Stimulated activated CD8-positive, alpha-beta memory T cell treated with anti-CD3 and anti-CD28 coated beads, Interleukin-4, amount 100 ng/mL, for 1 hour (primary cell): ENCODE measurements at places on chromosomes 11 and 22.

DNA sequence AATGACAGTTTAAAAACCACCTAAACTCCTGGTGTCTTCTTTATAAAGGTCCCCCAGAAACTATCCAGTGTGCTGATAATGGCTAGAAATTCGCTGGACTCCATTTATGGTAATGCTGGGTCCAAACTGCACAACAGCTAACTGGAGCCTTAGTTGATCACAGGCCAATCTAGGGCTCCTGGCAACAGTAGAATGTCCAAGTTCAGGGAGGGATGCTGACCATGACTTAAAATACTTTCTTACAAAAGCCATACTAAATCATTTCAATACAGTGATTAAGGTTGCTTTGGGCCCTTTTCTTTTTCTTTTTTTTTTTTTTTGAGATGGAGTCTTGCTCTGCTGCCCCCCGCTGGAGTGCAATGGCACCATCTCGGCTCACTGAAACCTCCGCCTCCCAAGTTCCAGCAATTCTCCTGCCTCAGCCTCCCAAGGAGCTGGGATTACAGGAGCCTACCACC is 14.5 kb upstream of the GAB2 start:
- no peak for DNase-seq

GRCh38 chr22:49292909-49293308 is 534.8 kb downstream of the BRD1 start:
- DNase-seq, result no peak

DNA sequence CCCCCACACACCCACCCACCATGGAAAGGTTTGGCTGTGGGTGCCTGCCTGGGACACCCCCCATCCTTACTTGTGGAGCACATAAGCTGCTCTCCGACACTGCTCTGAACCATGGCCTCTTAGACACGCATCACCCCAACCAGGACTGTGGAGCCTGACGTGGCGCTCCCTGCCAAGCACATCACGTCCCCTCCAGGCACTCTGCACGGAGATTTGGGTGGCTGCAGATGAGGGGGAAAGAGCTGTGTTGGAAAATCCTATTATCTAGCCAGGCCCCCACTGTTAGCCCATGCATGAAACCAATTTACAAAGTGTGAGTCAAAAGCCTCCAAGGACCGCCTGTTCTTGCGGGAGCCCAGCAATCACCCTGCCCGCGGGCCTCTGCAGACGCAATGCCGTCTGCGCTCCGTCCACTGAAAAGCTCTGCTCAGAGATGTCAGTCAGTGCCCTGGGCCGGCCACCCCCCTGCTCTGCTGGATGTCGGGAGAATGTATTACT is 163.4 kb upstream of the NECTIN1 start:
- no peak for DNase-seq

GRCh38 chr11:18698341-18699268 is at the start of gene TMEM86A:
Gene TMEM86A, plus strand, starts transcription at chr11:18698779. Its CDS starts 108 bp downstream, at chr11:18698887.
- peak; percentile 73 for DNase-seq

- DNase-seq, result no peak
Observed at GRCh38 chr11:120513436-120514315, 2.1 kb downstream of the GRIK4 start.

- no peak for DNase-seq
Observed at GRCh38 chr11:108224366-108224765, 1.5 kb downstream of the ATM start.

DNA sequence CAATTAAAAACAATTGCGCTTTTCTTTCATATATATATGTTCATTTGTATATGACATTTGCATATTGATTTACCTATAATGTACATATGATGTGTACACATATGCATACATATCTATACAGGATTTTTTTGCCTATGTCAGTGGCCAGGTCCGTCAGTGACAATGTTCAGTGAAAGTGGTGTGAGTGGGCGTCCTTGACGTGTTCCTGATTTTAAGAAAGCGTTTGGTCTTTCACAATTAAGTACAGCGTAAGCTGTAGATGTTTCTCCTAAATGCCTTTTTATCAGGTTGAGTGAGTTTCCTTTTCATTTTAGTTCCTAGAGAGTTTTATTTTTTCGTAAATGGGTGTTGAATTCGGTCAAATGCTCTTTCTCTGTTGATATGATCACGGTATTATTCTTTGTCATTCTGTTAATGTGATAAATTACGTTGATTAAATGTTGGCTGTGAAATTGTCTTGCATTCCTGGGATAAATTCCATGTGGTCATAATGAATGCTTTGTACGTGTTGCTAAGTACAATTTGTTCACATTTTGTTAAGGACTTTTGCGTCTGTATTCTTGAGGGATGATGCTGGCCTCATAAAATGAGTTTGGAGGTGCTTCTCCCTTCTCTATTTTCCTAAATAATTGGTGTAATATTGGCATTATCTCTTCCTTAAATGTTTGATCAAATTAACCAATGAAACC is 10.6 kb upstream of the GNB1L start:
- no peak for DNase-seq

DNA sequence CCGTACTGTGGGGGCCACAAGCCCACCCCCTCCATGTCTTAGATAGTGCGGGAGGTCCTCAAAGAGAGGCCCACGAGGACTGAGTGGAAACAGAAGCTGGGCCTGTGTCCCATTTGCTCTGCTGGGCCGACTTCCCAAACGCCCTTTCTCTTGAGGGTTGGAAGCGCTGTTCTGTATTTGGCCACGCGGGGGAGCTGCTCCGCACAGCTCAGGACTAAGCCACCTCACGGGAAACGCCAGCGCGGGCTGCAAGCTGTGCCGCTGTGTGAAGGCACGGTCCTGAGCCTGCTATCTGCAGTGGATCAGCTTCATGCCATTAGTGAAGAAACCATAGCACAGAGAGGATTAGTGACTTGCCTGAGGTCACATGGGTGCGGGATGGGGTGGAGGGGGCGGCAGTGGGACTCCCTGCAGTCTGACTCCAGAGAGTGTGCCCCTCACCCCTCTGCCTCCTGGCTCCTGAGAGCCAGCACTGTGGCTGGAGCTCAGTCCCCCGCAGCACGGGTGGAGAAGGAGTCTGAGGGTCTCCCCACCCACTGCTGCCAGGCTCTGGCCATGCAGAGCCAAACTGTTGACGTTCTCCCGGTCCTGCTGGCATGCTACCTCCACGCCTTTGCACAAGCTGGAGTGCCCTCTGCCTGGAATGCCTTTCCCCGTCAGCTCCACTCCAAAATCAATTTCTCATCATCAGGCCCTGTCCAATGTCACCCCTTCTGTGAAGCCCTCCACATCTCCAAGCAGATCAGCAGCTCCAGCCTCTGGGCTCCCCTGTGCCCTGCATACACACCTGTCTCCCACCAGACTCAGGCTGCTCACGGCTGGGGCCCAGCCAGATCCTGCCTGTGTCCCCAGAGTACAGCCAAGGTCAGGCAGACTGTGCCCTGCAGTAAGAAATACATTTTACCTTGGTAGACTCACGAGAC is 51.5 kb upstream of the LRRC32 start:
- DNase-seq, result peak; percentile 48

DNA sequence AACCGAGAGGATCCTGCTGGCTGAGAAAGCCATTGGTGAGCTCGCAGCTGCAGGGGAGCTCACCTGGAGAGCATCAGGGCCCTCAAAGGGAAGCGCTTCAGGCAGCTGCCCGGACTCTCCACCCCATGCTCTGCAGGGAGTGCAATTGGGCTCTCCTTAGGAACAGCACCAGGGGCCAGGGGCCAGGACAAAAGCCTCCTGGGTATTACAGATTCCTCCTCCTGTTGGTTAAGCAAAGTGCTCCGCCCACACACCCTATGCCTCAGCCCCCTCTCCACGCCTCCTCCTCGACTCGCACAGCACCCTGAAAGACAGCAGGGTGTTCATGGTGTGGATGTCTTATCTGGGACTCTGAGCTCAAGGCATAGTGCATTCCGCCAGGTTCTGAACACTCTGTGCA is 139.9 kb downstream of the SHANK2 start:
- no peak for DNase-seq
